ENCODE measurements at places on chromosomes 1 and 21. TPM values are rescaled to one million over a fixed set of nuclear protein-coding genes. Genes with fewer than 3 reads are reported as not detected.
A peak's percentile ranks its signal among the peaks of the same experiment; 100 is the strongest.

DNA sequence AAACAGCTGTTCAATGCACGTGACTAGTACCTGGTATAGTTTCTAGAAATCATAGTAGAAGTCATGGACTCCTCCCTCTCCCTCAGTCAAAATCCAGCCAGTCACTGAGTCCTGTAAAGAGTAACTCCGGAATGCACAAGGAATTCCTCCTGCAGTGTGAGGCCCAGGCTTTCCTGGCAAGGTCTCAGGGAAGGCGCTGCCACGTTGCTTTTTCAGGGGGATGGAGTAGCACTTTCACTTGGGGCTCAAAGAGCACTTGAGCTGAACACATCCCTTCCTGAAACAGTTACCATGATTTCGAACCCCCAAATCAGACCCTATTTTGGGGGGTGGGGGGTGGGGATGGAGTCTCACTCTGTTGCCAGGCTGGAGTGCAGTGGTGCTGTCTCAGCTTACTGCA lies 26.4 kb upstream of the LRRC8D start:
- no peak for DNase-seq

DNA sequence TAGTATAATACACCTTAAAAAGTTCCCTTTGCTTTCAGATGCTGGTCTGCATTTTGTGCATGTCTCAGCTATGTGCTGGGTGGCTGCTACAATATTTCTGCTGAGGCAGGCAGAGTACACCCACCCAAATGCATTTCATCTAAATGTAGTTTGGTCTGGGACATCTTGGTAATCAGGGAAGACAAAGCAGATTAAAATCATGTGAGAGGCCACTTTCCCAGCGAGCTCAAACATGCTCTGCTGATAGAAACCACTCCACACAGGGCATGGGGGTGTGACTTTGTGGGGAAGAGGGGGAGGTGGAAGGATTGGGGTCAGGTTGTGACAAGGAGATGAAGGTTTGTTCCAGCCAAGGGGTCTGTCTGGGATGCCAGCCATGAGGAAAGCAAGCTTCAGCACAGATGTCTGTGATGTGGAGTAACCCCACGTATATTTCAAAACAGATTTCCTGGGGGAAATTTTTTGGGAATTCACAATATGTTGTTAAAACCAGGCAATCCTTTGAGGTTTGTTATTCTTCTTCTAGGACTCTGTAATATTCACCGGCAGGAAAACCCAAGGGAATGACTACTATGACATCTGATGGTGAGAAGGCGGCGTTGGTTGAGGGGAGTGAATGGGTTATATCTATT lies 255.1 kb upstream of the FGGY start:
- DNase-seq, result no peak

DNA sequence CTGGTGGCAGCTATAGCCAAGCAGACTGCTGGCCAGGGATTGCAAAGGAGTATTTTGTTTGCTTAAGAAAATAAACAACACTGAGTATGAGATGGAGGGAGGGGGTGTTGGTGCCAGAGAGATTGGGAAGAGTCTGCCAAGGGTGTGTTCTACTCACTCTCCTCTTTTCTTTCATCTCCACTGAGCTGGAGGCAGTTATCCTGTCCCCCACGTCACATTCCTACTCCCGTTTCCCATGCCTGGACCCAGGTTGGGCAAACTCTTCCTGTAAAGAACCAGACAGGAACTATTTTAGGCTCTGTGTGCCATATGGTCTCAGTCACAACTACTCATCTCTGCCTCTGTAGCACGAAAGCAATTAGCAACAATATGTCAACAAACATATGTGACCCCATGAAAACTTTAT lies 1.4 kb upstream of the IL24 start:
- DNase-seq, result no peak

DNA sequence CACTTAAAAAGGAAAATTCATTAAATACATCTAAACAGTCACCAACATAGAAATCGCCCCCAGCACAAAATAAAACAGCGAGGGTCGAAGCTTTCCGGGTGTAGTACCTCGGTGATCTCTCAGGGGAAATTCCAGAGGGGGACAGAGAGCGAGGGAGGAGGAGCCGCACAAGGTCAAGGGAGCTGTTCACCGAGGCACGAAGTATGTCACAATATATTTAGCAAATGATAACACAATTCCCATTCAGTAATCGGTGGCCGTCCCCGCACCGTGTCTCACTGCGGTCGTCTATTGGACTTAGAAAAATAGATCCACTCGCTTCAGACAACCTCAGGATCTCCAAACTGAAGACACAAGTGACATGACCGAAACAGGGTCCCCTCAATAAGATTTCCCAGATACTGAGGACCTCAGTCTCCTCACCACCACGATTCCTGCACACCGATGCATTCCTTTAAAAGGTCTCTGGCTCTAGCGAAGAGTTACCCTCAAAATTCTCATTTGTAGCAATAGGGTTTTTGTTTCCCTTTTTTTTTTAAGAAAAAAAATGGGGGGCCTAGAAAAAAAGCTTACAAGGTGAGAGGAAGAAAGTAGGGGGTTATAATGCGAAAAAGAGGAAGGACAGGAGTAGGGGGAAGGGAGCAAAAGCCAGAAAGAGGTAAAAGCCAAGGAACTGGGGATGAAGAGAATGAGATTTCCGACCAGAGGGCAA lies 1.1 kb downstream of the LPGAT1 start:
- peak; percentile 20 for DNase-seq

- no peak for DNase-seq
These were observed 278.8 kb downstream of the AMY1C start for GRCh38 chr1:104028416-104029035.

- DNase-seq, result no peak
These were observed 109.8 kb downstream of the OMA1 start for GRCh38 chr1:58436615-58437297.

DNA sequence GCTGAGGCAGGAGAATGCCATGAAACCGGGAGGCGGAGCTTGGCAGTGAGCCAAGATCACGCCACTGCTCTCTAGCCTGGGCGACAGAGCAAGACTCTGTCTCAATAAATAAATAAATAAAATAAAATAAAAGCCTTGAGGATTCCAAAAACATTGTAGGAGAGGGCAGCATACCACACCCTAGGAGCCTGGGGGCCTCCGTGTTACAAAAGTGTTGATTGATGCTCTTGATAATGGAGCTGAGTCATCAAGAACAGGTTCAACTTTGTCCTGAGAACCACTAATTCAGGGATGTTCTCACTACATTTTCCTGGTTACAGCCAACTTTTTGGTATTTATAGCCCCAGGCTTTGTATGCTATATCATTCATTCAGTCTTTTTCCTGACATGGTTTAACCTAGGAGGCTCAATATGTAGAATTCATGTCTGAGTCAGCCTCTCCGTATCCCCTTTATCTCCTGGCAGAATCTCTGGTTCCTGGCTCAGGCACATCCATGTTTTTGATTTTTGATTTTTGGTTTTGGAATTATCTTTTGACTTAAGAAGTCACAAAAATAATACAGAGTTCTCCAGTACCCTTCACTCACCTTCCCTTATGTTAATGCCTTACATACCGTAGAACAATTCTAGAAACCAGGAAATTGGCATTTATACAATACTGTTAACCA lies 69.4 kb downstream of the LRRC8D start:
- no peak for DNase-seq

GRCh38 chr1:27990920-27991537 lies 31.3 kb downstream of the XKR8 start:
- DNase-seq, result no peak

- DNase-seq, result no peak
These were observed 10.7 kb upstream of the LAPTM5 start for GRCh38 chr1:30768159-30768829.

DNA sequence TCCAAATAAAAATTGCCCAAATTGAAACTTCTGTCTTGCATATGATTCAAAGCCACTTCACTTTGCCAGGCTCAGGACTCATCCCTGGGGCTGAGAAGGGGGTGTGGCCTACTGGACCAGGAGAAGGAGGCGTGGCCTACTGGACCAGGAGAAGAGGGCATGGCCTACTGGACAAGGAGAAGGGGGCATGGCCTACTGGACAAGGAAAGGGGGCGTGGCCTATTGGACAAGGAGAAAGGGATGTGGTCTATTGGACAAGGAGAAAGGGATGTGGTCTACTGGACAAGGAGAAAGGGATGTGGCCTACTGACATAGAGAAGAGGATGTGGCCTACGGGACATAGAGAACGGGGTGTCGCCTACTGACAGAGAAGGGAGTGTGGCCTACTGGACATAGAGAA lies 405.3 kb downstream of the RRAGC start:
- DNase-seq, result no peak

GRCh38 chr1:154400381-154400801 lies 4.8 kb upstream of the IL6R start:
- no peak for DNase-seq

- no peak for DNase-seq
These were observed 175.1 kb downstream of the VPS13D start for GRCh38 chr1:12404918-12405317.

DNA sequence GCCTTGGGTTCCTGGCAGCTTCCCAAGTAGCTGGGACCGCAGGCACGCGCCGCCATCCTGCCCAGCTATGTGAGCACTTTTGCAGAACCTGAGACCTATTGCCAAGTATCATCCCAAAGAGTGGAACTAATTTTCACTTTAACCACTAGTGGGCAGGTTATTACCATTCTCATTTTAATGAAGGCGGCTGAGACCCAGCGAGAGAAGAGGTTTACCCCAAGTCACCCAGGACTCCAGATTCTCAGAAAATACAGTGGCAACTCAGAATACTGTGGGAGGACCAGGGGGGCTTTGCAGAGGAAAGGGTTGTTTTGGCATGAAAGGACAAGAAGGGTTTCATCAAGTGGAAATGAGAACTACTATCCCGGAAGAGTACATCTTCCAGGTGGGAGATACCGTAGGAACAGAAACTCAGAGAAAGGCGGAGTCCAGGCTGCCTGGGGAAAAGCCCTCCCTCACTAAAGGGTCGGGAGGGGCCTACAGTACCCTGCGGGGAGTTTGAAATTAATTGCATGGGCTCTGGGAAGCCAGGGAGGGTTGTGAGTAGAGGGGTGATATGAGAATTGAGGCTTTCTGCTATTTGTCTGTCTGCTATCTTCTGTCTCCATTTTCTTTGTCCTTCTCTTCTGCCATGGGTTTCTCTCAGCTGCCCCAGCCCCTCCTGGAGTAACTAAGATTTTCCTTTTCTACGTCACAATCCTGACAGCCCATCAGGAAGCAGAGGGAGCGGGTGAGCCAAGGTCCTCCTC lies 7.2 kb upstream of the SEMA4A start:
- no peak for DNase-seq

- no peak for DNase-seq
These were observed 841.8 kb downstream of the USP25 start for GRCh38 chr21:16571594-16571993.

DNA sequence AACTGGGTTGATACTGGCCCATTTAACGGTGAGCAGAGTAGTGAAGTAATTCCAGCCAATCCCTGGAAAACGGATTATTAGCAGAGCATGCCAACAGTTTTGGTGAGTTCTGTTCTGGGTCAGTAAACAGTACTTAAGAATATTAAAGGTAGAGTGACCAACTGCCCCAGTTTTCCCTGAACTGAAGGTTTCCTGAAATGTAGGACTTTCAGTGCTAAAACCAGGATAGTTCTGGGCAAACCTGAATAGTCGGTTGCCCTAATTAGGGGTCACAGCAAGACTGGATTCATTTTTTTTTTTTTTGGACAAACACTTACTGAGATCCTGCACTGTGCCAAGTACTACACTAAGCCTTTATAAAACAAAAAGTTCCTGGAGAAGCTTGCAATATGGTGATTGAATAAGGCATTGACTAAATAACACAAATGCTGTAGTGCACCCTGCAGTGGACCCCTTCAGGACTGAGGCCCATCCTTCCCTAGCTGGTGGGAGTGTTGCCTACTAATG lies 75.9 kb downstream of the KCNK1 start:
- DNase-seq, result no peak

GRCh38 chr1:33392639-33393038 lies 38.3 kb downstream of the PHC2 start:
- DNase-seq, result no peak

DNA sequence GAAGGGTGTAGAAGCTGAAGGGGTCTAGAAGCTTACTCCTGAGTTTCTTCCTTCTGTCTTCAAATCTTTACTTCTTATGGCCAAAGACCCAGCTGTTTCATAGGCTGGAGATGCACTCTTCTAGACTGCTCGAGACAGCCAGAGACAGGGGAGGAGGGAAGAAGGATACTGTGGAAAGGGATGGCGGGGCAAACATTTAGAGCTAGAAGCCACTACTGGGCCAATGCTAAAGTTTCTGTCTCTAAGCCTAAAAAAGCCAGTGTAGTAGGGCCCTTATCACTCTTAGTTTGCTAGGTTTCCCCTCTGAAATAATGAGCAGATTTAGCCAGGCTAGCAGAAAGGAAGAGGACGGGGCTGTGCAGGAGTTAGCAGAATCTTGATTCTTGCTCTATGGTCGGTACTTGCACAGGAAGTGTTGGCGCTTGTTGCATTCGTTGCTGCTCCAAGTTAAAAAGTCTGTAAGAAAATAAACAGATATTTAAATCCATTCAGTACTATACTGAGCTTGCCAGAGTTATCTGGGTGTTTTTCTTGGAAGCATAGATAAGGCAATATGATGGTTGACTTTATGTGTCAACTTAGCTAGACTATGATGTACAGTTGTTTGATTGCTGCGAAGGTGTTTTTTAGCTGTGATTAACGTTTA lies 16.9 kb downstream of the REG4 start:
- DNase-seq, result no peak

- DNase-seq, result no peak
These were observed 88.5 kb downstream of the SETD4 start for GRCh38 chr21:35971824-35972223.

- no peak for DNase-seq
These were observed 54.7 kb upstream of the ABCG1 start for GRCh38 chr21:42164064-42164789.

DNA sequence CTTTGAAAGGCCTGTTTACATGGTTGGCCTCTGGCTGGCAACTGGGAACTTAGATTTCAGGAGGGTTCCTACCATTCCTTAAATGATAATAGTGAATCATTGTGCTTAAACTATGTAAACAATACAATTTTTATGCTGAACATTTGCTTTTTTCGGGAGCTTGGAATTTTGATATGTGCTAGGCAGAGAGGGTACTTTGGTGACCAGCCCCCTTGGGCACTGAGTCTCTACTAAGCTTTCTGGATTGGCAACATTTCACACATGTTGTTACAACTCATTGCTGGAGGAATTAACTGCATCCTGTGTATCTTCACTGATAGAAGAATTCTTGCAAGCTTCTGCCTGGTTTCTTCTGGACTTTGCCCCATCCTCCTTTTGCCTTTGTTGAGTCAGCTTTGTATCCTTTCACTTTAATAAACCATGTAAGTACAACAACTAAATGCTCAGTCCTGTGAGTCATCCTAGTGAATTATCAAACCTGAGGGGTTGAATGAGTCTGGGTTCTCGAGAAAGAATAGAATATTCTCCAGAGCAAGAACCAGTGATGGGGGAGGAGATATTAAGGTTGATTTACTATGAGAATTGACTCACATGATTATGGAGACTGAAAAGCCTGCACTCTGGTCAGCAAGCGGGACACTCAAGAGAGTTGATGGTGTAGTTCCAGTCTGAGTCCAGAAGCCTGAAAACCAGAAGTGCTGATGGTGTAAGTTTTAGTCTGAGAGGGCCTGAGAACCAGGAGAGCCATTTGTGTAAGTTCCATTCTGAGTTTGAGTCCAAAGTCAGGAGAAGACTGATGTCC lies 3.1 kb upstream of the SLC16A4 start:
- no peak for DNase-seq

RNF186 gene
- 0.27 TPM for polyA plus RNA-seq

KCNJ15 gene
- 235 TPM for polyA plus RNA-seq

CCDC27 gene
- polyA plus RNA-seq, result 0.11 TPM

TCHH gene
- polyA plus RNA-seq, result 0.06 TPM

COL11A1 gene
- 5.0 TPM for polyA plus RNA-seq

KCNN3 gene
- polyA plus RNA-seq, result 2.5 TPM

PROX1 gene
- polyA plus RNA-seq, result 6.1 TPM

CCDC17 gene
- 1.2 TPM for polyA plus RNA-seq

CELA3B gene
- 0.49 TPM for polyA plus RNA-seq

NAV1 gene
- polyA plus RNA-seq, result 19.0 TPM
